Stimulated activated naive CD4-positive, alpha-beta T cell (primary cell): ENCODE measurements at places on chromosomes 12 and 14.

- no peak for DNase-seq
Measured at GRCh38 chr14:83379436-83379835, 1845.8 kb upstream of the SEL1L start.

- DNase-seq, result no peak
Measured at GRCh38 chr14:45868863-45869262, 615.9 kb upstream of the MIS18BP1 start.

GRCh38 chr12:65565601-65566560, 258.4 kb upstream of the HMGA2 start:
- no peak for DNase-seq

GRCh38 chr12:8960176-8960575, 10.7 kb upstream of the M6PR start:
- peak; percentile 21 for DNase-seq

DNA sequence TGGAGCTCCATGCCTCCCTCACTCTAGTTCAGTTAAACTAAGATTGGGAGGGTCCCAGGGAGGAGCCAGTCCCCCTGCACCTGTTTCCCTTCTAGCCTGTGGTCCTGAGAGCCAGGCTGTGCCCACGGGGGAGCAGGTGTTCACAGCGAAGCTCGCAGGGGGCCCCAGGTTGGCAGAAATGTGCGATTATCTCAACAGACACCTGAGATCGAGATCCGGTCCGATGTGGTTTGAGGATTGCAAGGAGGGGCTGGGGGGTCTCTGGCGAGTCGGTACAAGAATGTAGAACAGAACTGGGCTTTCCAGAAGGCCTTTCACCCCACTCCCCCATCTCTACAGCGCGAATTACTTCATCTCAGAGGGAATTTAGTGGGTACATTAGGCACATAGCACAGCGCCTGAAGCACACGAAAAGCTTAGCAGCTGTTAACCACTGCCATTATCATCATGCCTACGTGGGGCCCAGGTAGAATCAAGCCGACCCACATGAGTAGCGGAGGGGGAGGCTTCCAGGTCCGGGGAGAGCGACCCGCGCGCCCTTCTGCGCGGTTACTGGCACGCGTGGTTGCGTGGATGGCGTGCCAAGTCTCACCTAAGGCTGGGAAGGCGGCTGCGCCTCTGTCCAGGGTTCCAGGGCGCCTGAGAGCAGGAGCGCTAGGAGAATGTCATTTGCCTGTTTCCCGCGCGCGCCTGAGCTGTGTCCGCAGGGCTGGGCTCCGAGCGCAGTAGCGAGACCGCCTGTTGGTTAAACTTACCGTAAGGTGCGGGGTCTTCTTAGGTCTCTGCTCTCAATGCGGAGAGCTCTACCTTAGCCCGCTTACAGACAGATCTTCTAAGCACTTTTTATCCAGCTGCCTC, 1539.5 kb upstream of the TMEM132C start:
- no peak for DNase-seq

- no peak for DNase-seq
Measured at GRCh38 chr12:120855823-120856588, 48.2 kb downstream of the SPPL3 start.

- no peak for DNase-seq
Measured at GRCh38 chr12:124147575-124147974, 147.3 kb upstream of the RFLNA start.
